ENCODE measurements at places on chromosomes 2 and 18.

- no peak for DNase-seq
These were observed 506.5 kb upstream of the TNP1 start for GRCh38 chr2:217366266-217366895.

- DNase-seq = no peak
These were observed 4.9 kb upstream of the IL1B start for GRCh38 chr2:112841295-112842044.

GRCh38 chr2:196586511-196586991 lies 53.0 kb upstream of the CCDC150 start:
- no peak for DNase-seq

GRCh38 chr2:128329607-128330006 lies 10.9 kb upstream of the HS6ST1 start:
- no peak for DNase-seq

GRCh38 chr2:221715523-221716247 lies 143.6 kb upstream of the EPHA4 start:
- DNase-seq = no peak

GRCh38 chr2:128777196-128778035 lies 458.7 kb upstream of the HS6ST1 start:
- no peak for DNase-seq

- DNase-seq = no peak
These were observed 3.2 kb downstream of the MRO start for GRCh38 chr18:50816419-50817166.

GRCh38 chr2:188291617-188292347 lies at the start of gene GULP1:
Gene GULP1 (plus strand): TSS chr2:188291874. CDS start chr2:188477703, 185,829 bp downstream.
- DNase-seq = no peak

- DNase-seq = no peak
These were observed 76.0 kb upstream of the MEX3C start for GRCh38 chr18:51273437-51273836.

GRCh38 chr2:25009954-25010353 lies 31.9 kb upstream of the EFR3B start:
- DNase-seq = no peak

GRCh38 chr18:32391126-32391525 lies 79.6 kb downstream of the GAREM1 start:
- no peak for DNase-seq

- DNase-seq = no peak
These were observed 518 bp upstream of the NFU1 start for GRCh38 chr2:69437751-69438154.

DNA sequence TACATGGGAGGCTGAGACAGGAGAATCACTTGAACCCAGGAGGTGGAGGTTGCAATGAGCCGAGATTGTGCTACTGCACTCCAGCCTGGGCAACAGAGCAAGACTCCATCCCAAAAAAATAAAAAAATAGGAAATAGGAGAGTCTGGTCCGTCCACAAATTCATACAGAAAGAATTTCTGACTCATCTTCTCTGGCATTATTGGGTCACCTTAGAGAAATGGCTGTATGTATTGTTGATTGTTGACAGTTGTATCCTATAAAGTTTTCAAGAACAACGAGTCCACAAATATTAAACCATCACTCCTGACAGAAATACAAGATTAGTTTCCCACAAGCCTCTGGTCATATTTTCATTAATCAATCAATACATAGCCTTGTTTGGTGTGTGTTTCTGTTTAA lies 20.4 kb downstream of the RBM43 start:
- no peak for DNase-seq

Data from activated CD4-positive, alpha-beta T cell treated with anti-CD3 and anti-CD28 coated beads for 4 hours (primary cell).